ENCODE measurements at places on chromosomes 13 and 19.

GRCh38 chr19:33686687-33687480 is 65.1 kb downstream of the CHST8 start:
- no peak for DNase-seq

DNA sequence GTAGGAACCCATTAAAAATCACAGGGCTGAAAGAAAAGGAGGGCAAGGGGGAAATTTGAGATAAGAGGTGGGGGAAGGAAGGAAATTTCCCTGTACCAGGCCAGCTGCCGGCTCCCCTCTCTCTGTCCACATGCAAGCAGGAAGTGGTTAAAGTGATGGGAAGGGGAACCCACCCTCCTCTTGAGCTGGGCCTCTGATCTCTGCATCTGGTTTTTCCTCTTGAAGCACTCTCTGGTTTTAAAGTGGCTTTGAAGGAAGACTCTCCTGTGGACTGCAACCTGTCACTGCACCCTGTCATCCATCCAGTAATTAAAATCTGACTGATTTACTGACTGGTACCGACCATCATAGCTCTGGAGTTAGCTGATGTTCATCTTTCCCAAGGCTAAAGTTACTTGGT is 239.6 kb downstream of the TSHZ3 start:
- no peak for DNase-seq

- no peak for DNase-seq
Measured at GRCh38 chr13:94479616-94480015, at the start of gene DCT. Gene DCT, minus strand, starts transcription at chr13:94479682. Its CDS starts 427 bp downstream, at chr13:94479255.

- DNase-seq = peak; percentile 58
Measured at GRCh38 chr19:5083547-5083965, 114.6 kb downstream of the KDM4B start.

- DNase-seq = no peak
Measured at GRCh38 chr13:90868321-90868920, 479.1 kb upstream of the MIR17HG start.

GRCh38 chr13:43872181-43872580 is 7.4 kb downstream of the CCDC122 start:
- DNase-seq = no peak

DNA sequence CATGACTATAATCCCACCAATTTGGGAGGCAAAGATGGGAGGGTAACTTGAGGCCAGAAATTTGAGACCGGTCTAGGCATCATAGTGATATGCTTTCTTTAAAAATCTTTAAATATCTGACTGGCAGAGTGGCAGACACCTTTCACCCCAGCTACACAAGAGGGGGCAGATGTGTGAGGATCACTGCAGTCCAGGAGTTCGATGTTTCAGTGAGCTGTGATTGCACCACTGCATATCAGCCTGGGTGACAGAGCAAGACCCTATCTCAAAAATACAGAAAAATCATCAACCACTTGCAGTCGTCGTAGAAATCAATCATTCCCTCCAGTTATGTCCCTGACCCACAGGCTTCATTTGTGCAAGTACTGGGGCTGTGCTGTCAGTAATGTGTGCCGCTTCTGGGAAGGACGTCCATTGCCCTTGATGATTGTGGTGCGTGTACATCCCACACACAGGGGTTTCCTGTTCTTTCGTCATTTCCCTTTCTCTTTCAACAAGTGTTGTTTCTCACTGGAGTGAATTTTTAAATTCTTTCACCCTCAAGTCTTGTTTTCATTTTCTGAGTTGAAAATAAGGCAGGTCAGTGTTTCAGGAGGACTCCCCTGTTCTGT is 1.4 kb downstream of the LGALS14 start:
- DNase-seq = no peak

- no peak for DNase-seq
Measured at GRCh38 chr19:616747-617526, 16.4 kb downstream of the POLRMT start.

DNA sequence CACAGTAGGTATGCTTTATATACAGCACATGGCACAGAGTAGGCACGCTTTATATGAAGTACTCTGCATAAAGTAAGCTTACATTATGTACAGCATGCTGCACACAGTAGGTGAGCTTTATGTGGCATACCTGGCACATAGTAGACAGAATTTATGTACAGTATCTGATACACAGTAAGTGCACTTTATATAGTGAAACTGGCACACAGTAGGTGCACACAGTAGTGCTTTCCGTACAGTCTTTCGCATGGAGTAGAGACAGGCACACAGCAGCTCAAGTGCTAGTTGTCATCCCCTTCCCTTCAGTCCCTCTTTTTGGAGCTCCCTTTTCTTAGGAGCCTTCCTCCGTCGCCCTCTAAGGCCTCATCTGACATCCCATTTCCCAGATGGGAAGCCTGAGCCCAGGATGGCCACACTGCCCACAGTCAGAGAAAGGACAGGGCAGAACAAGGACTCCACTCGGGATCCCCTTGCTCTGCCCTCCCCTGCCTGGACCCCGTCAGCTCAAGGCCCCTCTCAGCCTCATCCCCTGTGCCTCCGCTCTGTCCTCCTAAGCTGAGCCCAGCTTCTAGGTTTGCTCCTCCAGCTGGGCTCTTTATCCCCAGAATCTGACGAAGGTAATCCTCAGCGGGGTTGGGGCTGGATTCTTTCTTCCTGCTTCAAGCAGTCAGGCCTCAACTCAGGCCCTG is 852 bp upstream of the CYP4F12 start:
- no peak for DNase-seq

DNA sequence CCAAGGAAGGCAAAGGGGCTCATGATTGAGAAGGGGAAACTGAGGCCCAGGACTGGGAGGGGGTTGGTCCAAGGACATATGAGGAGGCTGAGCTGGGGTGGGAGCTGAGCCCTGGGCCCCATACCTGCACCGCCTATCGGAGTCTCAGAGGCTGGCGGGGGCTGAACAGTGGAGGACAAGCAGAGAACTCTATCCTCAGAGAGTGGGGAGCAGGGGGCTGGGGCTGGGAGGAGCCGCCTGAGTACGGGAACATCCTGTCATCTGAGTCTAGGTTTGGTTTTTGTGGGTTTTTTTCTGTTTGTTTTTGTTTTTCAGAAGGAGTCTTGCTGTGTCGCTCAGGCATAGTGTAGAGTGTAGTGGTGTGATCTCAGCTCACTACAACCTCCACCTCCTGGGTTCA is 6.2 kb downstream of the ARRDC2 start:
- DNase-seq = no peak

- no peak for DNase-seq
Measured at GRCh38 chr19:11288349-11288748, 7.6 kb upstream of the TSPAN16 start.

- DNase-seq = no peak
Measured at GRCh38 chr19:18494267-18494607, 27.6 kb downstream of the ELL start.

- no peak for DNase-seq
Measured at GRCh38 chr19:29475469-29475868, 50.3 kb upstream of the VSTM2B start.

GRCh38 chr19:16001481-16002312 is 52.9 kb downstream of the OR10H4 start:
- DNase-seq = no peak

DNA sequence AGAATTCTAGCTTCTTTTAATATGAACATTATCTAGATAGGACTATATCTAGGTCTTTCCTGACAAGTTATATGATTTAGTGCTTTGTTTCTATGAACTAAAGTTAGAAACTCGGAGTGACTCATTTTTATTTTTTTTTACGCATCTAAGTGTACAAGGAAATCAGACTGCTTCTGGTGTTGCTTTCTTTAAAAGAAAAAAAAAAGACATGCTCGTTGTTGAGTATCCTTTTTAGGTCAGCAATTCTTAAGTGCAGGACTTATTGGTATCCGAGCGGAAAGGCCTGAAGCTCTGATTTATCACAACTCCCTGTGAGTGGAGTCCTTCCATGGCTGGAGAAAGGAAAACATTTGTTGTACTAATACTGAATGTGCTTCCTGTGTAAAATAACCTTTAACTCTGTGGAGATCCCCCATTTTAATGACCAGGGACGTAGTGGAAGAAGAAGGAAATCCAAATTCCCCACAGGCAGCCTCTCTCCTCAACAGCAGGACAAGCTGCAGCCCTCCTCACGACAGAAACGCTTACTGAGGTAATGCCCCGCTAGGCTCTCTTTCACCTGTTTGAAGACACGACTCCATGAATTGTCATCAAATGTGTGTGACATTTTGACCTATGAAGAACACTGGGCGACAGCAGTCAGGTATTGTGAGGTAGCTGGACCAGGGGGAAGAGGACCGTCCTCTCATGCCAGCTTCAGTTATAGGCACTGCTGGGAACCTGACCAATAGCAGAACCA is 17.9 kb upstream of the POMP start:
- no peak for DNase-seq

- DNase-seq = peak; percentile 86
Measured at GRCh38 chr19:18280247-18281081, 958 bp downstream of the JUND start.

DNA sequence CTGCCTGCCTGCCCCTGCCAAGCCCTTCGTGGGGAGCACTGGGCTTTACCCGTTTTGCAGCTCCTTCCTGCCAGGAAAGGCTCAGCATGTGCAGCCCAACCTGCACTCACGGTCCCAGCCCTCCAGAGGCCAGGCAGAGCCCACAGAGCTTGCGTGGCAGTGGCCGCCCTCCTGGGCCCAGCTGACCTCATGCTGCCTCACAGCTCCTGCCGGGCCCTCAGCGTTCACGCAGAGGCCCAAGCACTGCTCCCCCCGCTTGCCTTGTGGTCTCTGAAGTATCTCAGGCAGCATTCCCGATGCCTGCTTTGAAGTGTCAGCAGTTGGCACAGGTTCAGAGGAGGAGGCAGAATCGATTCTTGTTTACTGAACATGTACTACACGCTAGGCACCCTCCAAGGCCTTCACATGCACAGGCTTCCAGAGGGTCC is 32.5 kb downstream of the CAPN12 start:
- DNase-seq = no peak

DNA sequence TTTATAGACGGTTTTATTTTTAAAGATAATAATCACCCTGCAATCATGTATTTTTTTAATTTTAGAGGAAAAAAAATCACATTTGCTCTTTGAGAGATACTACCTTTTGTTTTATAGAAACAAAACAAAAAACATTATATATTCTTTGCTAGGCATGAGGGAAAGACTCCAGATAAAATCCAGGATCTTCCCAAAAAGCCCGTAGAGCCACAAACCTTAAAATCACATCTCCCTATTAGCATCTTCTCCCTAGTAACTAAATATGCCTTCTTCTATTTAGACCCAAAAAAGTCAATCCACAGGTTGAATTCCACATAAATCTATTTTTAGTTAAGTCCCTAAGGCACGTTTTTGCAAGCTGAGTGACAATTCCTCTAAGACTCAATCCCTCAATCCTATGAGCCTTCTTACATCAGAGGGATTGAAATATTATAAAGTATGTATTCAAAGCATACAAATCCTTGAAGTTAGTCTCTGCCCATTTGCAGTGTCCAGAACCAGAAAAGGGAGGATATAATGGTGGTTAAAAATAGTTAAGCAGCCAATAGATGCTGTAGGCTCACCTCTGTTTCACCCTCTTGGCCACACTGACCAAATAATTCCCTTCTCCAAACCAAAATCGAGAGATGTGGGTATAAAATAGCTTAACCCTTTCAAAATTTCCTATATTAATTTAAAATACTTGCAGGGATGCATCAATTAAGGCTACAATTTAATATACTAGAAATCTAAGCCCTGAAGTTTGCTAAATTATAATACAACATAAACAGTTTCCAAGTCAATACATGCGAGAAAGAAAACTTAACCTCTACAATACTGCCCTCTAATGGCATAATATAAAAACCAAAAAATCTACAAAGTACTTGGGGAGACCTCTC is 64.0 kb downstream of the SERP2 start:
- DNase-seq = no peak

DNA sequence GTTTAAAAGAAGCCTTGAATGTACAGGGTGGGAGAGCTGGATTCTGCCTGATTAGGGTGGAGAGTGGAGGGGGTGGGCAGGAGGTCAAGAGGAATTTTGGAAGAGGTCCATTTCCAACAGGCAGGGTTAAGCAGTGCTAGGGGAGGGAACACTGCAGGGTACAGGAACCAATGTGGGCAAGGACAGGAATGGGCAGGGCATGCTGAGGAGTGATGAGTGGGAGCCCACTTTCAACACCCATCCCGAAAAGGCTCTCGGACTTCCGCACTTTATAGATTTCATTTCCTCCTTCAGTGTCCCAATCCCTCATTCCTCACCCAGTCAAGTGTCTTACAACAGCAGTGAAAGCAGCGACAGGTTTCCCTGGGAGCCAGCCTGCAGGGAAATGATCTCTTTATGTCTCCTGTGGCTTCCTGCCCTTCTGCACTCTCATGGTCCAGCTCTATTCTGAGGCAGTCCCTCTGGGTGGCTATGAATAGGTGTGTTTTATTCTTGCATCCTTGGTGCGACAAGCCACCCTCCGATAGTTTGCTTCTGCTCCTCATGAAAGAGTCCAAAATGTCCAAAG is 50.5 kb upstream of the ZNF507 start:
- DNase-seq = no peak

DNA sequence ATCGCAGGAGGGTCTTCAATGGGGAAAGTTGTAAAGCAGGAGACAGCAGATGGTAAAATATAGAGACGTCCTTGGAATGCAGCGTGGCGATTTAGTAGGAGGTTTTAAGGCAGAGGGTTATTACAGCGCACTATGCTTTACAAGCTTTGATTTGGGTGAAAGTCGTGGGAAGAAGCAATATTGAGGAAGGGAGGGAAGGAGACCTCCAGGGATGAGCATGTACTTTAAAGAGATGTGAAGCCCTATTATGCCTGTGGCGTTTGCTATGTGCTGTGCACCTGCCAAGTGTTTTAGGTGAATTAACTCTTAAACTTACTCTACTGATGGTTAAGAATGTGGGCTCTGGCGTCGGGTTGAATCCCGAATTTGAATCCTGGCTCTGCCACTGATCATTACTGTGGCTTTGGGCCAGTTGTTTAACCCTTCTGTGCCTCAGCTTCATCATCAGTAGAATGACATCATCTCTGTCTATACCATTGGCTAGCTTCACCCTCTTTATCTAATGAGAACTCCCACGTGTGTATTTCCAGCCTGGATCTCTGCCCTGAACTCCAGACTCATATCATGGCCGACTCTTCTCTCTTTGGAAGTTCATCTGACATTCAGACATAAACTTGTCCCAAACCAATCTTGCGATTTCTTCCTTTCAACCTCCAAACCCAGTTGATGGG is 583 bp downstream of the CCDC61 start:
- DNase-seq = no peak

DNA sequence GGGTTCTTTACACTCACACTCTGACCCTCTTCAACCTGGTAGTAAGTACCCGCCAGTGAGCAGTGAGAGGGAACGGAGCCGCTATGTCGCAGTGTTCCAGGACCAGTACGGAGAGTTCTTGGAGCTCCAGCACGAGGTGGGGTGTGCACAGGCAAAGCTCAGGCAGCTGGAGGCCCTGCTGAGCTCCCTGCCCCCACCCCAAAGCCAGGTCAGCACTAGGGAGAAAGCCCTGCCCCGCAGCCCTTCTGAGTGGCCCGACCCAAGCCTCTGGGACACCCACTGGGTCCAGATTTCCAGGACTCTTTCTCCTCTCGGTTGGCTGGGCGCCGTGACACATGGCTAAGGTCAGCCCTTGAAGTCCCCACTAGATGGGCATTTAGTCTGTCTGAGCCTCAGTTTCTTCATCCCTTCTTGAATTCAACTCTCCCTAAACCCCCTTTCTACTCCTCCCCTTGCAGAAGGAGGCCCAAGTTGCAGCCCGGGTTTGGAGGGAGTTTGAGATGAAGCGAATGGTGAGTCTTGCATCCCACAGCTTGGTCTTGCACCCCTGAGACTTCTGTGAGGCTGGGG is 1.9 kb downstream of the OCEL1 start:
- DNase-seq = no peak

- no peak for DNase-seq
Measured at GRCh38 chr19:2345076-2345475, 15.0 kb upstream of the TMPRSS9 start.

Data from right hindlimb (tissue), 1 donor.